ENCODE measurements at places on chromosomes 1 and 21.

DNA sequence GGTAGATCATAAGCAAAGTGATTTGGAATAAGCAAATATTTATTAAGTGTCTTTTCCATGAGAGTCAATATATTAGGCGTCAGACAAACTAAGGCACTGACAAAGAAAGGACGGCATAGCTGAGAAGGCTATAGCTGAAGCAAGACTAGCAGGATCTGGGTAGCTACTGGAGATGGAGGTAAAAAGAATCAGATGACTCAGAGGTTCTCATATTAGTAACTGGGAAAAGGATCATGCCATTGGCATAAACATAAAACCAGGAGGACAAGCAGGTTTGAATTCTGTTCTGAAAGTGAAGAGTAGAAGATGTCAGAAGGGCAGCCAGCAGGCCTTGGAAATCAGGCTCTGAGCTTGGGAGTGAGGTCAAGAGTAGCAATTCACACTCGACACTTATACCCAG lies 531.9 kb downstream of the PTPRC start:
- no peak for DNase-seq

DNA sequence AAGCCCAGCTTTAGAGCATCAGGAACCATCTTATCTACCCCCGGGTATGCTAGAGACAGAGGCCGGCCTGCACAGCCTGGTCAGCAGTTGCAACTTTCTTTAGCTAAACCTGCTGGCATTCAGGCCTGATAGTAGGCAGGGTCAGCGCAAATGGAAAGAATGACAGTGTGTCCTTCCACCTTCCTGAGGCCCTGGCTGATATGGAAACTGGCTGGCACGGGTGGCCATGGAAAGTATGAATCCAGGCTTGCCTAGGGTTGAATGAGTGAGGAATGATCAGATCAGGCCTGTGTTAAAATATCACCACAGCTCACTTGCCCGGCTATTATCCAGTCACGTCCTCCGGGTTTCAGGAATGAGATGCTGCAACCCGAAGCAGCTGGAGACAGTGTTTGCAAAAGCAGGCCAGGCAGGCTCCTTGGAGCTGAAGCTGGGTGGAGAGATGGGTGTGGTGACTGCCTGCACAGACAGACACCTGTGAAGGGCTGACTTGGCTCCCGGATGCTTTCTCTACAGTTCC lies 34.7 kb downstream of the RCAN1 start:
- no peak for DNase-seq

GRCh38 chr1:69082312-69082711 lies 485.4 kb upstream of the LRRC7 start:
- DNase-seq, result no peak

DNA sequence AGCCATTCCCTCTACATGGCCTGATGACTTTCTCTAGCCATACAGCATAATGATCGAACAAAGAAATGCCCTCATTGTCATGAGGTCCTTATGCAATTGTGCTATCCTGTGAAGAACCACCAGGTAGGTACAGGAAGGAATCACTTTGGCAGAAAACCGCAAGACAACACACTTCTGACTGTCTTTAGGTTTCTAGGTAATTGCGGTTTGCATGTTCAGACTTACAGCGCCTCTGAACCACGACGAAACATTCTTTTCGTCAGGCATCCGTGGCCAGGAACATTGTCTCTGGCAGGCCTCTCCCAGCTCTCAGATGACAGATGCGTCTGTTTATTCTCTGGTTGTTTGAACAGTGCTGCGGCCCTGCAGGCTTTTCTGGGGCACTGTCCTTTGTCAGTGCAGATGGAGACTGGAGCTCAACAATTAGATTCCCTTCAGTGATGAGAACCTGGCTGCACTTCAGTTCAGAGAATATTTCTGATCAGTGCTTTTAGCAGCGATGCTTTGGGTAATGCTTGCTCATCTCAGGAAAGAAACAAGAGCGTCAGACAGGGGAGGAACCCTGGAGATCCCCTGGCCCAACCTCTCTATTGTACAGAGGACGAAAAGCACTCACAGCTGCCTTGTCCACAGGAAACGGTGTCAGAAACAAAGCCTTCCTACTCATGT lies 63.4 kb downstream of the B3GALT5 start:
- no peak for DNase-seq

GRCh38 chr1:99599678-99600175 lies 46.2 kb upstream of the PALMD start:
- DNase-seq, result no peak

GRCh38 chr21:36841866-36842265 lies 124.6 kb downstream of the HLCS start:
- DNase-seq, result no peak

GRCh38 chr1:41664861-41665640 lies 180.6 kb upstream of the EDN2 start:
- no peak for DNase-seq

DNA sequence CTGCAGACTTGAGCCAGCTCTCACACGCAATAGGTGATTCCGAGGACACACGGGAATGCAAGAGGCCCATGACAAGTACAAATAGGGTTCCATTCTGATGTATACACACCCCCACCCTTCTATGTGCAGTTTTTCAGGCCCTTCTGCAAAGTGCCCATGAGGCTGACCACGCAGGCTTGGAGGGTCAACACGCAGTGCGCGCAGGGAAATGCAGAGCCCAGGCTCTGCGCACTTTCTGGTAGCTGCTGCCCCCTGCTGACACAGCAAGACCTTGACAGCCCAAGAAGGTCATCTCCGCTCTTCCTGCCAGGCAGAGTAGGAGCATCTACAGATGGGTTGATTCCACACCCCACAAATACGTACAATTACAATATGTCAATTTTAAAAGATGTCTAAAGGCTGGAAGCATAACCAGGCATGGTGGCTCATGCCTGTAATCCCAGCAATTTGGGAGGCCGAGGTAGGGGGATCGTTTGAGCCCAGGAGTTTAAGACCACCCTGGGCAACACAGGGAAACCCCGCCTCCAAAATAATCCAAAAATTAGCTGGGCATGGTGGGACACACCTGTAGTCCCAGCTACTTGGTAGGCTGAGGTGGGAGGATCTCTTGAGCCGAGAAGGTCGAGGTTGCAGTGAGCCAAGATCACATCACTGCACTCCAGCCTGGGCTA lies 18.5 kb downstream of the SH3BP5L start:
- peak; percentile 70 for DNase-seq

GRCh38 chr1:185645162-185645640 lies 89.0 kb upstream of the HMCN1 start:
- no peak for DNase-seq

GRCh38 chr1:28259934-28260802 lies 850 bp downstream of the SESN2 start:
- peak; percentile 51 for DNase-seq

DNA sequence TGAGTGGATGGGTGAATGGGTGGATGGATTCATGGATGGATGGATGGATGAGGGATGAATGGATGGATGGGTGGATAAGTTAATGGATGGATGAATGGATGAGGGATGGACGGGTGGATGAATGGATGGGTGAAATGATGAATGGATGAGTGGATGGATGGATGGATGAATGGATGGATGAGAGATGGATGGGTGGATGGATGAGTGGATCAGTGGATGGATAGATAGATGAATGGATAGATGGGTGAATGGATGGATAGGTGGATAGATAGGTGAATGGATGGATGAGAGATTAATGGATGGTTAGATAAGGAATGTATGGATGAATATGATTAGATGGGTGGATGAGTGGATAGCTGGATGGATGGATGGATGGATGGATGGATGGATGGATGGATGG lies 313.5 kb downstream of the NPHP4 start:
- no peak for DNase-seq

- DNase-seq, result no peak
These were observed 5.7 kb downstream of the ACAP3 start for GRCh38 chr1:1302006-1302430.

Data from activated CD4-positive, alpha-beta T cell treated with anti-CD3 and anti-CD28 coated beads for 48 hours (primary cell).